Mucosa of gallbladder (tissue), 1 donor: ENCODE measurements at places on chromosomes 3 and 15.

GRCh38 chr3:10263646-10264363 lies 15.5 kb downstream of the TATDN2 start:
- peak; percentile 19 for DNase-seq

DNA sequence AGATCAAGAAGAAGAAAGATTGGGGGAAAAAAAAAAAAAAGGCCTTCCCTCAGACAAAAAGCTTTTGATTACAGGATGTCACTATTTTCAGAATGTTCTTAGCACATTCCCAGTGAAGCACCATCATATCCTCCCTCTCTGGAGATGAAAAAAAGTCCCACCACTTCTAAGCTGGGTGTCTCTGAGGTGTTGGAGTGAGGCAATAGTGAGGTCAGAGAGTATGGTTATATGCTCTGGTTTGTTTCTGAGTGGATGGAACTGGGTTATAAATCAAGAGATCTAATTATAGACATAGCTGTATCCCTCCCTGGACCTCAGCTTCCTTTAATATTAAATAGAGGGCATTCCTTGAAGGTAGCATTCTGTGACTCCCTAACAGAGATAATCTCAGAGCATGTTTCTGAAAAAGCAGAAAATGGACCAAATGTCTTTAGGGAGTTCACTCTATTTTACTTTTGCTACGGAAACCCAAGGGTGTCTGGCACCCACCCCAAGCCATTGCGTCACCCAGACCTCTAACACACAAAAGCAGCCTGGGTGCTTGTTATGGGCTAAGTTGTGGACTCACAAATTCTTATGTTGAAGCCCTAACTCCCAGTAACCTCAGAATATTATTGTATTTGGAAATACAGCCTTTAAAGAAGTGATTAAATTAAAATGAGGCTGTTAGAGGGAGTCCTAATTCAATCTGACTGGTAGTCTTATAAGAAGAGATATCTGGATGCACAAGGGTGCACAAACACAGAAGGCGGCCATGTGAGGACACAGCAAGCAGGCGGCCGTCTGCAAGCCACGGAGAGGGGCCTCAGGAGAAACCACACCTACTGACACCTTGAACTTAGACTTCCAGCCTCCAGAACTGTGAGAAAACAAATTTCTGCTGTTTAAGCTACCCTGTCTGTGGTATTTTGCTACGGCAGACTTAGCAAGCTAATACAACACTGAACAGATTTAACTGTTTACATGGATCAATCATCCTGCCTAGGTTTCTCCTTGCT lies 81.5 kb downstream of the MB21D2 start:
- no peak for DNase-seq

- peak; percentile 69 for DNase-seq
Measured at GRCh38 chr15:57591822-57592367, at the start of gene MYZAP. MYZAP (plus strand) TSS chr15:57591904; CDS start chr15:57592035, 131 bp downstream.

GRCh38 chr15:85541744-85542143 lies 161.3 kb downstream of the AKAP13 start:
- DNase-seq: no peak

- DNase-seq: no peak
Measured at GRCh38 chr15:41292521-41292920, 39.9 kb downstream of the OIP5 start.
